ENCODE measurements at places on chromosomes 12 and 14.

- DNase-seq = no peak
Observed at GRCh38 chr12:121251838-121252237, 41.9 kb downstream of the P2RX4 start.

- no peak for DNase-seq
Observed at GRCh38 chr12:112839386-112839972, 47.9 kb downstream of the RPH3A start.

- DNase-seq = no peak
Observed at GRCh38 chr12:48106681-48107613, 1.1 kb upstream of the SENP1 start.

DNA sequence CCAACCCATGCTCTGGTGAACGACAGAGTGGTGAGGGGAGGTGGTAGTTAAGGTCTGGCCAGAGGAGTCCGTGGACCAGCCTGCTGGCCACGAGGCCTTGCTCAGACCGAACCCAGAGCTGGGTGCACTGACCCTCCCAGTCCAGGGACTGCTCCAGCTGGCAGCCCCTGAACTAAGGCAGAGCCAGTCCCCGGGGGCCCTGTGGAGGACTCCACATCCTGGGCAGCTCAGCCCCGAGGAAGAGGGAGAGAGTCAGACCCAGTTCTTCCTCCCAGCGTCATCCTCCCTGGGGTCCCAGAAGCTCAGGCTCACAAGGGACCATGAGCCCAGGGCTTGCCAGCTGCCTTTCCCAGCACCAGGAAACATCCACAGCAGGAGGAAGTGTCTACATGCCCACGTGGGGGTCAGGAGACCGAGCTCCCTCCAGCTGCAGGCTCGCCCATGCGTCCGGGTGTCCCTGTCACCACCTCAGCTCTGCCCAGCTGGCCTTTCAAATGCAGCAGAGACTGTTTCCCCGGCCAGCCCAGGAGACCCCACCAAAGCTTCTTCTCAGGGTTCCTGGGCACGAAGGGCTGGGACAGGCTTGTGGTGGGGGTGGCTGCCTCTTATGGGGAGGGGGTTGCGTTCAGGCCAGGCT, 194.4 kb downstream of the KIF26A start:
- DNase-seq = no peak

- DNase-seq = no peak
Observed at GRCh38 chr12:50573271-50573670, 68.5 kb downstream of the DIP2B start.

GRCh38 chr12:44369998-44370397, 506.1 kb downstream of the NELL2 start:
- no peak for DNase-seq

Measured in right renal cortex interstitium (tissue), 3 donors.